ENCODE measurements at places on chromosomes 7 and 10. TPM values are rescaled to one million over a fixed set of nuclear protein-coding genes. Genes with fewer than 3 reads are reported as not detected.

DNA sequence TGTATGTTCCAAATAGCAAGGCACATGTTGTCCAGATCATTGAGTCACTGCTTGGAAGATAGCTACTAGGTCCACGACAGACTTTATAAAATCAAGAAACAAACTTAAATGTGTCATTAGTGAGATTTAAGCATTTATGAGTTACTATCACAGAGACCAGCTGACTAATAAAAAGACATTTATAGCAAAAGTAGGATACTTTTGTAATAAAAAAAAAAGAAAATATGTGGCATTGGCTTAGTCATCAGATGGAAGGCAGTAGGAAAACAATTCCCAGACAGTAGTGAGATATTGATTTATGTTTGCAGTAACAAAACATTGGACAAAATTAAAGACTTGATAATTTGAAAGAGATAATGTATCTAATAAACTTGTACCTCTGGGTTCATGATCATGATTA lies 881.0 kb upstream of the LRRN3 start:
- H3K27me3 ChIP-seq, result no peaks in the 10 kb centered on the region
- peaks cover 31% of the 10 kb centered on the region for H3K4me1 ChIP-seq
- no peak for DNase-seq
- H3K36me3 ChIP-seq, result no peaks in the 10 kb centered on the region

Gene BUB3
- 107 TPM for total RNA-seq

Gene ZNF425
- total RNA-seq, result 6.2 TPM

Gene OR2A1
- not detected for total RNA-seq

Gene MAT1A
- total RNA-seq, result 0.64 TPM

DNA sequence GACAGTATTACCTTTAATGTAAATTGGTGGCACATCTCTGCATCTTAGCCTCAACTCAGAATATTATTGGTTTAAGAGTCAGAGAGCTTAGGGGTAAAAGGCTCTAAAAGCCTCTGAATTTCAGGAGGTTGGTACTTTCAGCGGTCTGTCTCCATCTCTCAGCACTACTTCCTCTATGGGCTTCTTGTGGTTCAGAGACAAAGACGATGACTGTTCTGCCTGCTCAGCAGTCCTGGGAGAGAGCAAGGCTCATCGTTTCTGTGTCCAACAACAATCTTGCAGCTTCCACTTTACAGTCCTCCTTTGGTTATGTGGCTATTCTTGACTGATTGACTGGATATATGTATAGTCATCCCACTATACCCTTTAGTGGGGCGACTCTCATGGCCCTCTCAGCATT lies 394.7 kb downstream of the AUTS2 start:
- no peak overlapping the region for H3K27ac ChIP-seq
- H3K27me3 ChIP-seq, result no peaks in the 10 kb centered on the region
- H3K4me1 ChIP-seq, result peaks cover 6% of the 10 kb centered on the region
- H3K4me3 ChIP-seq, result no peak overlapping the region

Gene TFPI2
- 1.9 TPM for total RNA-seq

DNA sequence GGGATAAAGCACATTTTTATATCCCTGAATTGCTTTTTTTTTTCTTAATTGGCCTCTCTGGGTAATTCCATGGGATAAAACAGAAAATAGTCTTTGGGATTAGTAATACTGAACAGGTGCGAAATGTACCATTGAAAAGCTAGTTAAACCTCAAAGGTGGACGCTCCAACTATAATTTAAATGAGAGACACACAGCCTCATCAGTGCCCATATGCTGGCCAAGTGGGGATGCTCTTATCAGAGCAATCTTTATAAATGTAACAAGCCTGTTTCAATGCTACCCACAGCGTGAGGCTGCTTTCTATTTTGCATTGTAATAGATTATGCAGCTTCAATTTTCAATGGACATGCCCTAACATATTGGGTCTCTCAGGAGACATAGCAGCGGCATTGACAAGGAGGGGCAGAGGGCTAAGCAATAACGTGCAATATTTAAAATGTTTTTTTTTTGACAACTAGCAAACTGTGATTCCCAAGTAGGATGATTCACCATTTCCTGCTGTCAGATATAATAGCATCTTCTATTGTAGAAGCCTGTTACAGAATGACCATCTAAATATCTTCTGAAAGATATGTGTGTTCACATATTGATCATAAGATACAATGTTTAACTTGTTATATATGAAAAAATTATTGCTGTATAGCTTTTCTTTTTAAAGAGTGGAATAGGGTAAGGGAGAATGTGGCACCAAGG lies 91.3 kb upstream of the BET1 start:
- no peaks in the 10 kb centered on the region for H3K36me3 ChIP-seq
- DNase-seq, result no peak
- no peak overlapping the region for H3K4me3 ChIP-seq
- H3K4me1 ChIP-seq, result peaks cover 4% of the 10 kb centered on the region
- H3K27me3 ChIP-seq, result no peaks in the 10 kb centered on the region

DNA sequence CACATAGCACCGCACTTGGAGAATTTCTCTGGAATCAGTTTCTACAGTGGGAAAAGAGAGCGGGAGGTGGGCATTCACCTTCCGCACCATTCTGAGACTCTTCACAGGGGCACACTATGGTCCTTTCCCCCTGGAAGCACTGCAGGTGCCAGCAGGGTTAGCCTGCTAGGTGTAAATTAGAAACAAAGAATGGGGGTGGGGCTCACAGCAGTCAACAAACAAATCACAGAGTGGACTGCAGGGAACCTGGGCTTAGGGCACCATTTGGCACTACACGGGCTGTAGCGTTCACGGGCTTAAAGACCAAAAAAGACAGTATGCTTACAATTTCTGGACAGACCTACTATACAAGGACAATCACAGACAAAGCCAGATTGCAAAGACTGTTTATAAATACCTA lies 8.0 kb upstream of the PKD1L1 start:
- H3K4me1 ChIP-seq, result peaks cover 2% of the 10 kb centered on the region
- H3K27me3 ChIP-seq, result peaks cover 3% of the 10 kb centered on the region
- DNase-seq, result no peak
- no peak overlapping the region for H3K27ac ChIP-seq
- H3K4me3 ChIP-seq, result no peak overlapping the region
- peaks cover 15% of the 10 kb centered on the region for H3K36me3 ChIP-seq

Gene EBF3
- total RNA-seq, result 1.3 TPM

Gene EN2
- 2.1 TPM for total RNA-seq

Gene OR2A42
- total RNA-seq, result 0.08 TPM

DNA sequence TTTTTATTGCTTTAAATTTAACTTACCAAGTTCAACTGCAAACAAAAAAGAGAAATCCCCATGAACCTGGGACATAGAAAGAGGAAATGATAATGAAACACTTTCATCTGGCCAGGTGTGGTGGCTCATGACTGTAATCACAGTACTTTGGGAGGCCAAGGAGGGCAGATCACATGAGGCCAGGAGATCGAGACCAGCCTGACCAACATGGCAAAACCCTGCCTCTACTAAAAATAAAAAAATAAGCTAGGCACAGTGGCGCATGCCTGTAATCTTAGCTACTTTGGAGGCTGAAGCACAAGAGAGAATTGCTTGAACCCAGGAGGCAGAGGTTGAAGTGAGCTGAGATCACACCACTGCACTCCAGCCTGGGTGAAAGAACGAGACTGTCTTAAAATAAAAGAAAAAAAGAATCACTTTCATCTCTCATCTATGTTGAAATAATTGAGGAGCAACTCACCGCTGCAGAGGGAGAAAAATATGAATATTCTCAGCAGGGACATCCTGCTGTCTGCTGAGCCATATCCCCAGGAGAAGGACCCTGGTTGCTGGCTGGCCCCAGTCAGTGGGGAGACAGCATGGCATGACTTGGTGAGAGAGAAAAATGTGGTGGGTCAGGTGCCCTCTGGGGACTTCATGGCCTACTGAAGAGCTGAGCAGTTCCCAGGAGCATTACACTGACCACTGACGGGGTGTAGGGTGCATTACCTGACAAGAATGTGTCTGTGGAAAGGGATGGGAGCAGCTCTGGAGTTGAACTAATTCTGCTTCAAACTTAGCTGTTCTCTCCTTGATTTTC lies 22.8 kb upstream of the TARP start:
- H3K36me3 ChIP-seq, result no peaks in the 10 kb centered on the region
- H3K4me1 ChIP-seq, result no peaks in the 10 kb centered on the region
- DNase-seq, result no peak
- H3K27ac ChIP-seq, result no peak overlapping the region

- no peaks in the 10 kb centered on the region for H3K36me3 ChIP-seq
- H3K4me3 ChIP-seq, result no peak overlapping the region
- H3K27me3 ChIP-seq, result no peaks in the 10 kb centered on the region
Measured at GRCh38 chr10:60203993-60204618, 185.6 kb downstream of the ANK3 start.

Gene NODAL
- 1.5 TPM for total RNA-seq

Gene PIP
- total RNA-seq, result not detected

DNA sequence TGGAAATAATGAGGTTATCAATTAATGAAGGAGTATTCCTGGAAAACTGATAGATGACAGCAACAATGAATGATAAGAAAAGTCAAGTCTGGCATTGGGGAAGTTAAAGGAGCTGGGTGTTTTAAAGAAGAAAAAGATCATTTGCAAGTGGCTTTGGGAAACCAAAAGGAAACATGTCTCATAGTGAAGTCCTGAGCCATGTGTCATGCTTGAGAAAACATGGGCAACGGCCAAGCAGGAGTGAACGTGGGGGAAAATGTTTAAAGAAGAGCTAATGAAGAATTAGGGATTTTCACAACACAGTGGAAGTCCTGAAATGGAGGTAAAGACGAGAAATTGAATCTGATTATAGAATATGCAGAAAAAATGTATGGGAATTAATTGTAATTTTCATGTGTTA lies 1383.2 kb upstream of the CELF2 start:
- no peak overlapping the region for H3K4me3 ChIP-seq
- H3K4me1 ChIP-seq, result no peaks in the 10 kb centered on the region
- no peak overlapping the region for H3K27ac ChIP-seq
- H3K27me3 ChIP-seq, result no peaks in the 10 kb centered on the region

DNA sequence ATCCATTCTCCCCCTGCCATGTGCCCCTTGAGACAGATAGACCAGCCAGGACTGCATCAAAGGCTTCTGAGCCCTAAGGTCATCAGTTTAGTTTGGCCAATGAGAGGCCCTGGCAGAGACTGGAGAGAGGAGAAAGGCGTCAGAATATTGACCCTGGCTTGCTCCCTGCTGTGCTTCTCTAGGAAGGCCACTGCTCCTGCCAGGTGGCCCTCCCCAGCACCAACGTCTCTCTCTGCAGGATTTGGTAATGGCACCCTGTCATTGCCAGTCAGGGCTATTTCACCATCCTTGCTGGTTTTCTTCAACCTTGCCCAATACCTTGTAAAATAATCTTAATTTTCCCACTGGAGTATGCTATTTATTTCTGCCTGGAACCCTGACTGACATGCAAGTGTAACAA lies 38.8 kb upstream of the ZRANB1 start:
- H3K36me3 ChIP-seq, result no peaks in the 10 kb centered on the region
- H3K4me3 ChIP-seq, result no peak overlapping the region
- no peak for DNase-seq
- no peak overlapping the region for H3K27ac ChIP-seq

DNA sequence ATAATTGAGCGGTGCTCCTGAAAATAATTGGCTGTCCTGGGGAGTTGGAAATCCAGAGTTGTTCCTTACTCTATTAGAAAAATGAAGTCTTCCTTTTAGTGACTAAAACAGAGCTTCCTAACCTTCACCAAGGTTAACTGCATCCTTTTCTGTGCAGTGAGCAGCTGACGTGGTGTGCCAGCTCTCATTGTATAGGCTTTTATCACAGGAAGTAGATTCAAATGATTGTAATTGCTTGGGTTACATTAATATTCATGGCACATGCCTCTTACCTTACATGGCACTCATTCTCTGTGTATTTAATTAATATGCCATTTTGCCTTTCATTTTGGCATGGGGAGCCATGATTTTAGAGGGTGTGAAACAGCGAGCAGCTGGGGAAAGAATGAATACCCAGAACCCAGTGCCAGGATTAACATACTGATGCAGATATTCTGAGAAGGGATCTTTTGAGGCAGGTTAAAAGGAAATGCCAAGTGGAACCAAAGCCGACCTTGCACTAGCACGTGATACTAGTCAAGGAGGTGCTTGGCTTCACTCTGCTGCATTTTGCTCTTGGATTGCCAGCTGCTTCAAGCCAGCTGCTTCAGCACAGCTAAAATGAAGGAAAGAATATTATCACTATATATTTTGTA lies 115.3 kb downstream of the ST7 start:
- peaks cover 22% of the 10 kb centered on the region for H3K4me1 ChIP-seq
- no peaks in the 10 kb centered on the region for H3K36me3 ChIP-seq
- H3K27ac ChIP-seq, result no peak overlapping the region
- no peak overlapping the region for H3K4me3 ChIP-seq
- H3K27me3 ChIP-seq, result no peaks in the 10 kb centered on the region

Gene MTERF1
- 14.8 TPM for total RNA-seq

DNA sequence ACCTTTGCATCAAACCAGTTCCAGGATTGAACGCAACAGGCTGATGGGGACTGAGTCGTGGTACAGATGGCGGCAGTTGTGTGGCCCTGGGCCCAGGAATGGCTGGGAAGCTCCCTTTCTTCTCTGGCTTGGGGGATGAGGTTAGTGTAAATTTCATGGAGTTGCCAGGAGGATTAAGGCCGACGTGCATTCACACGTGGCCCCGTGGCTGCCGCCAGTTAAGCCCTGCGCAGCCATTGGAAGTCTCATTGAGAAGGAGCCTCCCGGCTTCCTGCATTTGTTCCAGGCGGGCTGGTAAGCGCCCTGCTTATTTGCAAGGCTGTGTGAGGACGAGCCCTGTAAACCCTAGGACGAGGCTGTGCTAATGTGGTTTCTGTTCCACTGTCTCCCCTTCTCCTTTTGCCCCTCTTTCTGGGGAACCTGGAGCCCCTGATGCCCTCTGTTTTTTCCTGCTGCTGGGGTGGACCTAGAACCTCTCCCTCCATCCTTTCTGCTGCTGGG lies 174.7 kb upstream of the TNRC18 start:
- peak overlapping the region; percentile 89 for H3K4me3 ChIP-seq
- peaks cover 50% of the 10 kb centered on the region for H3K4me1 ChIP-seq
- H3K27ac ChIP-seq, result peak overlapping the region; percentile 88

GRCh38 chr7:128934361-128935341 lies 3.1 kb upstream of the IRF5 start:
- peaks cover 11% of the 10 kb centered on the region for H3K4me1 ChIP-seq
- peaks cover 15% of the 10 kb centered on the region for H3K27me3 ChIP-seq
- H3K4me3 ChIP-seq, result no peak overlapping the region
- H3K36me3 ChIP-seq, result peaks cover 5% of the 10 kb centered on the region

DNA sequence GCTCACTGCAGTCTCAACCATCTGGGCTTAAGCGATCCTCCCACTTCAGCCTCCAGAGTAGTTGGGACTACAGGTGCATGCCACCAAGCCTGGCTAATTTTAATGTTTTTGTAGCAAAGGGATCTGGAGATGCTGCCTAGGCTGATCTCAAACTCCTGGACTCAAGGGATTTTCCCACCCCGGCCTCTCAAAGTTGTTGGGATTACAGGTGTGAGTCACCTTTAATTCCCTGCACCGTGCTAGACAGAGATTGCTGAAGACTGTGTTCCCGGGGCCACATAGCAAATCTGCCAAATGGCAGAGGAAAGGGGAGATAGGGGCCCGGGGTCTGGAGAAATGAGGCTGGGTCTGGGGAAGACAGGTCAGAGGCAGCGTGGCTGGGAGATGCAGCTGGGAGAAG lies 20.6 kb upstream of the PSMG3 start:
- H3K36me3 ChIP-seq, result peaks cover 4% of the 10 kb centered on the region
- H3K4me1 ChIP-seq, result no peaks in the 10 kb centered on the region
- peaks cover 8% of the 10 kb centered on the region for H3K27me3 ChIP-seq
- DNase-seq, result no peak
- no peak overlapping the region for H3K4me3 ChIP-seq

GRCh38 chr10:12041766-12042408 lies 722 bp downstream of the UPF2 start:
- H3K4me1 ChIP-seq, result peaks cover 13% of the 10 kb centered on the region
- peaks cover 10% of the 10 kb centered on the region for H3K27me3 ChIP-seq
- peak overlapping the region; percentile 97 for H3K4me3 ChIP-seq
- peak; percentile 17 for DNase-seq
- H3K36me3 ChIP-seq, result peaks cover 6% of the 10 kb centered on the region

Gene PRKCQ
- 24.0 TPM for total RNA-seq

Gene PCLO
- total RNA-seq, result 5.1 TPM
